ENCODE measurements at places on chromosomes 3 and 15. TPM values are rescaled to one million over a fixed set of nuclear protein-coding genes. Genes with fewer than 3 reads are reported as not detected.
A peak's percentile ranks its signal among the peaks of the same experiment; 100 is the strongest.

DNA sequence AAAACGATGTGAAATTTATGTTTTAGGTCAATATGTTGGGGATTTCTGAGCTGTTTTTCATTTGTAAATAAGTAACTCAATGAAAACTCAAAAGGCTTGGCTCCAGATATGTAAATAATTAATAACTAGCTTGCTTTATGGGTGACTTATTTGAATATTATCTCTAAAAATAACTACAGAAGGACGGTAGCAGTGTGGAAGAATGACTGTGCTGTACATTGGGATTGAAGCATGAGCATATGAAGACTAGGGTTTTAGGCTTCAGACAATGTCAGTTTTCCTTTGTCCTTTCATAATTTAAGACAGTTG lies 343.9 kb downstream of the GRM7 start:
- DNase-seq, result no peak

- DNase-seq, result no peak
Measured at GRCh38 chr3:116824208-116824607, 114.6 kb downstream of the TUSC7 start.

DNA sequence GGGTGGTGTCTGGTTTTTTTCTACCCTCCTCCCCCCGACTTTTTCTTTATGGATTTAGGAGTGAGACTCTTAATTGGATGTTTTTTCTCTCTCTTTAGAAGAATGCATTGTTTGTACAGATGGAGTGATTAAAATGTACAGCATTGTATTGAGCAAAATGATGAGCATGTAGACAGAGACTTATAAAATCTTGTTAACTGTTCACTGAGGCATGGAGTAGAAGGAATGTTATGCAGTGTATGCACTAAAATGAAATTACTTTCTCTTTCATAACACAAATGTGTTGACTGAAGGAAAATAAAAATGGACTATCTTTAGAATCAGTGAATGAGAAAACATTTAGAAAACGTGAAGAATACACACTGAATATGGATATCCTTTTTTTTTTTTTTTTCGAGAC lies 39.8 kb downstream of the ZFAND6 start:
- DNase-seq, result no peak

- peak; percentile 71 for DNase-seq
Measured at GRCh38 chr15:71219645-71220044, 104.4 kb downstream of the THSD4 start.

Gene KIF23
- 14.6 TPM for polyA plus RNA-seq

GRCh38 chr15:88832820-88833730 lies 29.8 kb downstream of the ACAN start:
- no peak for DNase-seq

Gene MST1R
- 0.41 TPM for polyA plus RNA-seq

DNA sequence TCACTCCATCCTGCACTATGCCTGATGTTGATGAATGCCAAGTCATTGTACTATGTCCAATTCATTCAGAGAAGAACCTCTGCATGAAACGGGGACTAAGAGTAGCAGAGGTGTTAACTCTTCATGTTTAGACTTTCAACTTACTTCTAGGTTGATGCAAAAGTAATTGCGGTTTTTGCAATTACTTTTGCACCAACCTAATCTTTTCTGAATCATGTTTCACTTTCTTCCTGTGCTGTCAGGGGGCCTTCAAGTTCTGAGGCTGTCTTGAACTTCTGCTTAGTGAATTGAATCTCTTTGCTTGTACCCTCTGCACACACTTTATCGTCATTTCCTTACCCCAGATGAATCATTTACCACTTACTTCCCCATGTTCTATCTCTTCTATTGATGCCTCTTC lies 636.2 kb downstream of the NAALADL2 start:
- DNase-seq, result no peak

GRCh38 chr15:83837945-83838571 lies 184.1 kb downstream of the ADAMTSL3 start:
- DNase-seq, result no peak

DNA sequence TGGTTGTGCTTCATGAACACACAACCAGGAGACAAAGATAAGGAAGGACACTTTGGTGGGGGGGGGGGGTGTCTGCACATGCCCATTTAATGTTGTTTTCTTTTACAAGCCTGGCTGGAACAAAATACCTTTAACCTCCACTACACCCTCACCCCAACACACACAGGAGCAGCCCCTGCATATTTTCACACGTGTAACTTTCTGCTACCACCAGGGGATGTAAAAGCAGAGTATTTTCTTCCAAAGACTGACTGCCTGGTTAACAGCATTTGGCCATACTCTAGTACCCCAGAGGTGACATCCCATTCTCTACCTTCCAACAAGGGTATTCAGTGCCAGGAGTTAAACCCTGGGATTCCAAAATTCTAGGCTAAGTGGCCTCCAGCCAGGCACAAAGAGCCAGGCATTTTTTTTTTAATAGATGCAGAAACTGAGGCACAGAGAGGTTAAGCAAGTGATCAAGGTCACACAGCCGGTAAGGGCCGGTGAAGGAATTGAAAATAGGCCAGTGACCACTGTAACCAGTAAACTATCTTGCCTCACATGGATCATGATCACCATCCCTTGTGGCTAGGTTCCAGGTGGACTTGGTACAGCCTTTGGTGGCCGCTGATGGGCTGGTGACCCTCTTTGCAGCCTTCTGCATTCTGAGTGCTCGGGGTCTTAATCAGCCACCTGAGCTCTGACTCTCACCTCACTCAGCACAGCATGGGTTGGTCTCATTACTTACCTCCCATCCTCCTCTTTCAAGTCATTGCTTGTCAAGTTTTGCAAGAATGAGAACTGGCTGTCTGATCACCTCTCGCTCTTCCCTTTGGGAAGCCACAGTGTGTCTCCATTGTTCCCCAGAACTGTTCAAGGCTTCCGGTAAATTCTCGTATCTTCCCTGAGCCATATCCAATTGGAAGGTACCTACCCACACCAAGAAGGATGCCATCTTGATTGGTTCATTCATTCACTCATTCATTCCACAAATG lies 20.4 kb downstream of the MAGI1 start:
- DNase-seq, result no peak

GRCh38 chr3:39094851-39095677 lies 12.4 kb downstream of the GORASP1 start:
- no peak for DNase-seq

Gene MME
- polyA plus RNA-seq, result 61.7 TPM

DNA sequence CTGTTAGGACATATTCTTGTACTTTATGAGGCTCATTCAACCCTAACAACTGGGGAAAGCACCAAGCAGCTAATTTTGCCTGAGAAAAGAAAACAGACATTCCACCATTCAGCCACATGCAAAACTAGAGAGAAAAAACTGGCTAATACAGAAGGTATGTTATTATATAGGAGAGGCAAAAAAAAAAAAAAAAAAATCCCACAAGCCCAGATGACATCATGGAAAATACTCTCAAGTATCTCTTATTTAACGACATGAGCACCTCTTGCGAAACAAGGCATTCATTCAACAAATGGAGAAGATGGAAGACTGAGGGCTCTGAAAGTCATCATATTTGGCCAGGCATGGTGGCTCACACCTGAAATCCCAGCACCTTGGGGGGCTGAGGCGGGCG lies 61.5 kb downstream of the PRICKLE2 start:
- DNase-seq, result peak; percentile 74
